Stimulated activated CD4-positive, alpha-beta T cell treated with anti-CD3 and anti-CD28 coated beads, TNF-alpha, amount 100 ng/mL, for 48 hours (primary cell): ENCODE measurements at places on chromosomes 1 and 21.

DNA sequence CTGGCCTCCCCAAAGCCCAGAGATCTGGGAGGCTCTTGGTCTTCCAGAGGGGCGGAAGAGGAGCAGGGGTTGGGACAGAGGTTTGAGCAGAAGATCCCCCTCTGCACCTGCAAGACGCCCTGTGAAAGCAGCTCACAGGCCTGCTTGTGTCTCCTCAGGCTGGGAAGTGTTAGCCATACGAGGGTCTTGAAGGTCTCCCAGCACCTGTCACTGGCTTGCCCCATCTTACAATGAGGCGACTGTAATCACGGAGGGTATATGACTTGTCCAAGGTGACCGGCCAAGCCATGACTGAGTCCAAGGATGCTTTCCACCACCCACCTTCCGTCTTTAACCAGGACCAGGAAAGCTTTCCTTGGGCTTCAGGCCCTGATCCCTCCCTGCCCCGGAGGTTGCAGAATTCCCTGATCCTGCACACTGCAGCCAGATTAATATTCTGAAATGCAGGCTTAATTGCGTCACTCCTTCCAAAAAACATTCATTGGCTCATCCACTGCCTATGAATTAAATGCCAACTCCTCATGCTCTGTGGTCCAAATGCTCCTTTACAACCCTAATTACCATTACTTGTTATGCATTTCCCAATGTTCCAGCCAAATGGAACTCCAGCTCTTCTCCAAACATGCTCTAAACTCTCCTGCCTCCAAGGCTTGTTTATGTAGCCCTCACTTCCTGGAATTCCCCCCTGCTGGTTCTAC, 64.0 kb downstream of the DDX20 start:
- no peak for DNase-seq

DNA sequence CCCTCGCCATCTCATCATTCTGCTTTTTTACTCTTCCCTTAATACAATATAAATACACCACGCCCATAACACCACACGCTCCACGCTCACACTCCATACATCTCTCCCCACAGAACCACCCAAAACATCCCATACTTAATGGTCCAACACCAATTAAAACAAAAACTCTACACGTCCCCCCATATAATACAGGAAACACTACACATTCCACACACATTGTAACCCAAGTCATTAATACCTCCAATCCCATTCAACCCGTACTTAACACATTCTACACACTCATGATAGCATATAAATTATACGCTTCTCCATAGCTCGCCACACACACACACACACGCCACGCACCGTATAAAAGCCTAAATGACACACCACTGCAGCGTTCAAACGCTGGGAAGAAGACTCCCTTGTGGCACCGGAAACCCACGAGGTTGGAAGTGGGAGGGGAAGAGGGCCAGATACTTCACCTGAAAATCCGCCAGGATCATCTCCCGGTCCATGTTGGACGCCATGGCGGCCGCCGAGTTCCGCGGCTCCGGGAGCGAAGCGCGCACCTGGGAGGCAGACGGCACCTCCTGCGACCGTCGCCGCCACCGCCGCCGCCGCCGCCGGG, 659 bp downstream of the FAF1 start:
- DNase-seq, result no peak

- no peak for DNase-seq
Observed at GRCh38 chr21:42360317-42360716, 6.0 kb downstream of the TFF1 start.

GRCh38 chr1:24022581-24023361, 42.6 kb upstream of the SRSF10 start:
- DNase-seq, result no peak

DNA sequence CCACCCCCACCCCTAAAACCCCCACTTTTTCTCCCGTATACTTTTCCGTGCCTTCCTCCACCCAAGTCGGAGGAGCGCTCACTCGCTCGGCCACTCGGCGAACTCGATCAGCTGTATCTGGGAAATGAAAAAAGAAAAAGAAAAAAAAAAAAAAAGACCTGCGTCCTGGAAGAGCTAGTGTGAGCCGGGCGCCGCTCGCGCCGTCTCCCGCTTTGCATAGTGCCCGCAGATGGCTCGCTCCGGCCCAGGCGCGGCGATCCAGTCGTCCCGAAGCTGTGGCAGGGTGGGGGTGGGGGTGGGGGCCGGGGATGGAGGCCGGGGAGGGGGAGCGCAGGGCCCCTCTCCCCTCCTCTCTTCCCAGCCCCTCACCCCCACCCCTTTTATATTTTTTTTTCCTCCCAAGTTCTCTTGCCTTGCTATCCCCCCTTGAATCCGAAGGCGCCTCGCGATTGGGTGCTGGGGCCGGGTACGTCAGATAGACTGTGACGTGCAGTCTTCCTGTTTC, 299 bp upstream of the PROX1 start:
- DNase-seq, result no peak

DNA sequence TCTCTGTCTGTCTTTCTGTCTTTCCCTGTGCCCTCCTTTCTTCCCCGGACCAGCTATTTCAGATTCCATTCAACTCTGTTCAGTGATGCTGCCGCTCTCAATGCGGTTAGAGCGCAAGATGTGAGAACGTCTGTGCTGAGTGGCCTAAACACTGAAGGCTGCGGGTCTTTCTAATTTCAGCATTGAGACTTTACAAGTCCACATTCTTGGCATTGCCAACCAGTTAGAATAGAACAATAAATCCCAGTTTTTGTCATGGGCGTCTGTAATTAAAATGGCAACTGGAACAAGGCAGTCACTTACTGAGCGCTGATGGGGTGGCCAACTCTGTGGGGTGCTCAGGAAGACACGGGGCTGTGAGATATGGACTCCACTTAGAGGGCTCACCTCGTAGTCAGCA, 112.8 kb downstream of the DHRS3 start:
- DNase-seq, result no peak

DNA sequence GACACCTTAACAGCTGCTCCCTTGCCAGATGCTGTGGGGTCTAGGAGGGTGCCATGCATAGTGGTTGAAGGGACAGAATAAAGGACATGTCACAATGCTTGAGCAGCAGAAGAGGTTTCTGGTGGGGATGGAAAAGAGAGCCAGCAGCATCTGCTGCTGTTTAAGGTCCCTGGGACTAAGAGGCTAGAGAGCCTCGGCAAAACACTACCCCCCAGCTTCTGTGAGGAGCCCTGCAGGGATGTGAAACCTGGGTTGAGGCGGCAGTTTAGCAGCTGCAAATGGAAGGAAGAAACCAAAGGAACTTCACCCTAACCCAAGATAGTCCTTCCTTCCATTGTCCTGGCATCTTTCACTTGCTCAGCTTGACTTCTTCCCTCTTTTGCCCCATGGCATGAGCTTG, 39.4 kb downstream of the PLXNA2 start:
- no peak for DNase-seq

DNA sequence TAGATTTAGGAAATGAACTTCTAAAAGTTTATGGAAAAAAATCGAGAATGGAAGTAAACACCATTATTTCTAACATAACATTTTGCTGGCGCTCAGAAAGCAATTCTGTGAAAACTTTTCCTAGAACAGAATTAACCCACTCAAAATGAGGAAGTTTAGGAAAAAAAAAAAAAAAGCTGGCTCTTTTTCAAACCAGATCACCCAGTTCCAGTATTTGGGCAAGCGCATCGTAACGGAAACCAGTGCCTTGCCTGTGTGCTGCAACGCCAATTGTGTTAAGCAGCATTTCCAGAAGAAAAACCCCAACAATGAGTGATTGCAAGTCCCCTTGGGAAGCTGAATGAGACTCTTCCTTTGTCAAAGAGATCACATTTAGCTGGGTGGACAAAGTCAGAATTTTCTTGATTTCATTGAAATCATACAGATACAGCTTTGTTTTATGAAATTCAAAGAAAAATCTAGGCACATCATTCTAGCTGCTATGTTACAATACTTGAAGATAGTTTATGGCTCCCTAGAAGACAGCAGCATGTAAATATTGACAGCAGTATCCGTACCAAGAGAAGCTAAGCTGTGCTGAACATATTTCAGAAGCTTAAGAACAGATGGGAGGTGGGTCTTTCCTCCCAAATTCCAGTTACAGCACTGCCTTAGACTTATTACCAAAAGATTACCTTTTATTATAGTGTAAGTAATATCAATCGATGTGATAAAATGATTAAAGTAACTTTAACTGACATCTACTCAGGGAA, 113.4 kb downstream of the ERG start:
- no peak for DNase-seq

DNA sequence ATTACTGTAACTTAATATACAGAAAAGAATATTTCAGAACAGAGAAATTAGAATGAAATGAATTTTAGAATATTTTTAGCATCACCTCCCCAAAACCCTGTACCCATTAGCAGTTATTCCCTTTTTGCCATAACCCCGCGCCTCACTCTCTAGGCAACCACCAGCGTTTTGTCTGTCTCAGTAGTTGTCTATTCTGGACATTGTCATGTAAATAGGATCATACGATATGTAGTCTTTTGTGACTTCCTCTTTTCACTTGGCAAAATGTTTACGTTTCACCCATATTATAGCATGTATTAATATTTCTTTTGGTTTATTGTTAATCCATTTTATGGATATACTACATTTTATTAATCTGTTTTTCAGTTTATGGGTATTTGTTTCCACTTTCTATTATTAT, 24.9 kb downstream of the SOAT1 start:
- no peak for DNase-seq

- DNase-seq, result no peak
Observed at GRCh38 chr1:32438136-32438535, 26.7 kb upstream of the ZBTB8B start.

DNA sequence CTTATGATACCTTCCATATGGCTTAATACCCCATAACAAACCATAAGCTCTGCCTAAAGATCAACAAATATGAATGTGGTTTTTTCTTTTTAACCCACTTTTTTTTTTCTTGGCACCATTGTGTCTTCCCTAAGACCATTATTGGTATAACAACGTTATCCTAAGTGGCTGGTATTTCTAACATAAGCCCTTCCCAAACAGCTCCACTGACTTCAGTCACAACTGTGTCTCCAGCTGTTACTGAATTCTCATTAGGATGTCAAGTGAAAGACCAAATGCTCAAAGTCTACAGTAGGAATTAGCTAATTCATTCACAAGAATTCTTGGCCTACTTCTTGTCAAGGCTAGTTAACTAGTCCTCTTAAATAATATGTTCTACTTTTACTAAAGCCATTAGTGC, 4.2 kb upstream of the RXRG start:
- no peak for DNase-seq

- DNase-seq, result no peak
Observed at GRCh38 chr1:31444725-31445448, 31.9 kb downstream of the SERINC2 start.

GRCh38 chr1:206002871-206003801, at the start of gene RAB7B:
Gene RAB7B, minus strand, starts transcription at chr1:206003395. Its CDS starts 9,260 bp downstream, at chr1:205994135.
- no peak for DNase-seq

DNA sequence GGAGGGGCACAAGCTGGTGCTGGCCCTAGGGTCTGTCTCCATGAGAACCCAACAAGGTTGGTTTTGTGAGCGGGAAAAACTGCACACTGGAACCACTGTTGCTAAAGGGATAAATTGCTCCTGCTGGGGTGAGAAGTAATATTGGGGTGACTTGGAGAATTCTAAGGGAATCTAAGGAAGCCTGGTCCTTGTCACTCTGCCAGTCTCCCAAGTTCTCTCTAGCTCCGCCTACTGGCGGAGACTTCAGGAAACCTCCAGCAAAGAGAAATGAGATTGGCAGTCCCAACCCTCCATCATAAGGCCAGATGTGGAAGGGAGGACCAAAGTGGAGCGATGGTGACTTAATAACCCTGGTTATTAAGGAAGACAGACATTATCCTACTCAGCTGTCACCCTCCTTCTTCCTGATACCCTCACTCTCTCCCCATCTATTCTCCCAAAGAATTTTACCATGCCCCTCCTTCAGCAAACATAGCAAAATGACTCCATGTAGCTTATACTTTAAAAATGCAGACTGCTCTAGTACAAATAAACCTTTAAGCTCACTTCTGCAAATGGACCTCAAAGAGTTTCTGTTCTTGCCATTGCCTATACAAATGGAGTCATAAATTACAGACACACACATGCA, 2.7 kb downstream of the LCE1F start:
- DNase-seq, result no peak

GRCh38 chr1:173383351-173383750, 93.8 kb upstream of the PRDX6 start:
- DNase-seq, result no peak

GRCh38 chr21:44939532-44940115, at the start of gene SLX9:
Gene SLX9, plus strand, starts transcription at chr21:44940029. Its CDS starts 29 bp downstream, at chr21:44940058.
- peak; percentile 80 for DNase-seq

DNA sequence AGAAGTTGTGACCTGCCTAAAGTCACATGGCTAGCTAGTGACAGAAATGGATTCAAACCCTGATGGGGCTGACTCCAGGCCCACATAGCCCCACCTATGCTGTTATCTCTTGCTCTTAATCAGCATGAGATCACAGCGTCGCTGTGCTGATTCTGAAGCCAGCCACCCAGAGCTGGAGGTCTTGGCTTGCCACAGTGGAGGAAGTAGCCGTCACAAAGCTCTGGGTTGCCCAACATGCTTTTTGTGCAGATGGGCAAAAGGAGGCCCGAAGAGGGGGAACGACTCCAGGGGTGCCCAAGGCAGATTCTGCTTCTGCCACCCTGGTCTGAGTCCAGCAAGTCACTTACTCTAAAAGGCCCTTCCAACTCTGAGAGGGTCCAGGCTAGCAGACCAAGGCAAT, 14.7 kb upstream of the MFSD2A start:
- DNase-seq, result no peak

DNA sequence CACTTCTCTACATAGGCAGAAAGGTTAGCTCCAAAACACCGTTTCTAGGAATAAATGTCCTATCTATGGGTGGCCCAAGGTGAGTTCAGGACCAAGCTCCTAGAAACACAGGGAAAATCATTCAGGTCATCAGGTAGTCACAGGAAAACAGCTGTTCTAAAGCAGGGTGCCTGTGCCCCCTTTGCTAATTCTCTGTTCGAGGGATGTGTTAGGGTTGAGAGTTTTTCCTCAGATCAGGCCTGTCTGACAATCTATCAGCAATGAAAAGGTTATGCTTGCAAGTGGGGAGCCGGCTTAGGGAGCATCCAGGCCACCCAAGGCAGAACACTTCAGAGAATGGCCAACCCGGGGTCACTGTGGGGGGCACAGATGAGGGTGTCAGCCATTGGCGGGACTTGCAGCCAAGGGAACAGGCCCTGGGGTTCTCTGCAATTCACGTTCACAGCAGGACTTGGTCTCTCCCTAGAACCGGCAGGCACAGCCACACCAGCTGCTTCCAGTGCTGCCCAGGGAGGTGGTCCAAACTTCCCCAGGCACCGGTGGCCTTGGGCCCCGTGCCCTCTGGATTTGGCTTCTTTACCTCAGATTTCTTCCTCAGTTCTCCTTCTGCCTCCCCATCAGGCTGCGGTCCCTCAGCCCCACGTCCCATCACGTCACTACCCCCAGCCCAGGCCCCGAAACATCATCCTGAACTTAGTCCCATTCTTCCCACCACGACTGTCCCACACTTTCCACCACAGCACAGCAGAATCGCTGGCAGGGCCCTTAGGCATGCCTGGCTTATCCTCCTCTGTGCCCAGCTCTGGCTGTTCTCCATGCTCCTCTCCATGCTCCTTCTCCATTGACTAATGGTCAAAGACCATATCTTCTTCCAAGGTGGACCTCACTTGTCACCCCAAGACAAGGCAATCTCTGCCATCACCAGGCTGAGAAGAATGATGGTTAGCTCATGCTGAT, 11.0 kb downstream of the CD2 start:
- DNase-seq, result no peak

- DNase-seq, result no peak
Observed at GRCh38 chr1:210681158-210681557, 352.5 kb downstream of the HHAT start.

GRCh38 chr1:234244482-234244881, 128.8 kb upstream of the COA6 start:
- DNase-seq, result no peak

GRCh38 chr1:218467101-218468072, 122.3 kb downstream of the TGFB2 start:
- no peak for DNase-seq

- DNase-seq, result no peak
Observed at GRCh38 chr1:55095095-55095494, 55.7 kb downstream of the PCSK9 start.
